ENCODE measurements at places on chromosomes 16 and 17.

- no peak for DNase-seq
Measured at GRCh38 chr16:85734311-85735017, 16.4 kb downstream of the C16orf74 start.

- DNase-seq: no peak
Measured at GRCh38 chr17:17345686-17346427, 42.7 kb downstream of the NT5M start.

GRCh38 chr17:82461827-82462524 is 3.4 kb downstream of the NARF start:
- no peak for DNase-seq

GRCh38 chr17:18993905-18994526 is 10.5 kb downstream of the FAM83G start:
- DNase-seq: no peak

GRCh38 chr17:79072544-79072943 is 2.1 kb upstream of the ENGASE start:
- no peak for DNase-seq

DNA sequence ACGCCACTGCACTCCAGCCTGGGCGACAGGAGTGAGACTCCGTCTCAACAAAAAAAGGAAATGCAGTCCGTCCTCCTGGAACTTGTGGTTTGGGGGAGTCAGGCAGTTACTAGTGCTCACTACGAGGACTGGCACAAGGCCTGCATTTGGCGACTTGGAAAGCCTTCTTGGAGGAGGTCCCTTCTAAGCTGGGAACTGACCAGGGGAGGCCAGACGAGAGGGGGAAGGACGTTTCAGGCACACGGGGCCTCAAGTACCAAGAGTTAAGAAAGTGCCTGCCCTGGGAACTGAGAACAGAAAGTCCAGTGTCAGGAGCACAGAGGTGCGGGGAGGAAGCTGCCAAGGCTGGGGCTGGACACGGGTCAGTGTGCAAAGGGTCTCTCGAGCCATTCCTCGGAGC is 89.9 kb downstream of the ABR start:
- no peak for DNase-seq

DNA sequence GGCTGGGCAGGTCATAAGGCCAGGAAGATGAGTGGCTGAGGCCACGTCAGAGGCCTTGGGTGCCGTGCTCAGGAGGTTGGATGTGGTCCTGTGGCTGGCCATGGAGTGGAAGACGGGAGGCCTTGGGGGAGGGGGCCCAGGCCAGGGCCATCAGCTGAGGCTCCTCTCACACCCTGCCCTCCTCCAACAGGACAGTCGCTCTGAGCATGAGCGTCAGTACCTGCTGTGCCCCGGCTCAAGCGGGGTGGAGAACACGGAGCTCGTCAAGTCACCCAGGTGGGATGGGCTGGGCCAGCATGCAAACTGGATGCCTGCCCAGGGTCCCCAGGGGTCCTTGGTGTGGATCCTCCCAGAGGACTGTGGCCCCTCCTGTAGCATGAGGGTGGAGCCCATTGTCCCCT is 19.2 kb downstream of the POLR3E start:
- no peak for DNase-seq

DNA sequence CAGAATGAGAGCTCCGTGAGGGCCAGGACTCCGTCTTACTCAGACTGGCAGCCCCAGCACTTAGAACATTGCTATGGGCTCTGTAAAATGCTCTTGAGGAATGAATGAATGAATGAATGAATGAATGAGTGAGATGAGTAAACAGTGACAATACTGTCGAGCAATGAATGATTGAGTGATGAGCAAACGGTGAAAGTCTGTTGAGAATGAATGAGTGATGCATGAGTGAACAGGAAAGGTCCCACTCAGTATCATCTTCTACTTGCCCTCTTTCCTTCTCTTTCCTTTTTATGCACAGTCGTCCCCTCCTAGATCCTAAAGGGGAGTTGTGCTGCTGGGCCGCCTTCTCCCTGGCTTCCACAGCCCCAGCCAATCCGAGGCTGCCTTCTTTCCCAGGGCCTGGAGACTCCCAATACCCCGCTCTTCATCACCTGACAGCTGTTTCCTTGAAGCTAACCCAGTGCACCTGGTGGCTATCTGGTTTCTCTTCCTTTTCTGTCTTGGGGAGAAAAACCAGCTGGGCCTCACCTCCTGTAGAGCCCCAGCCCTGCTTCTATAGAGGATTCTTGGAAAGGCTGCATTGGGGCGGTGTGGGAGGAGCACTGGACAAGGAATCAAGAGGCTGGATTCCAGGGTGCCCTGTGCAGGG is 32.7 kb upstream of the CACNG1 start:
- DNase-seq: no peak

GRCh38 chr17:59435238-59435637 is 103.8 kb downstream of the YPEL2 start:
- no peak for DNase-seq

DNA sequence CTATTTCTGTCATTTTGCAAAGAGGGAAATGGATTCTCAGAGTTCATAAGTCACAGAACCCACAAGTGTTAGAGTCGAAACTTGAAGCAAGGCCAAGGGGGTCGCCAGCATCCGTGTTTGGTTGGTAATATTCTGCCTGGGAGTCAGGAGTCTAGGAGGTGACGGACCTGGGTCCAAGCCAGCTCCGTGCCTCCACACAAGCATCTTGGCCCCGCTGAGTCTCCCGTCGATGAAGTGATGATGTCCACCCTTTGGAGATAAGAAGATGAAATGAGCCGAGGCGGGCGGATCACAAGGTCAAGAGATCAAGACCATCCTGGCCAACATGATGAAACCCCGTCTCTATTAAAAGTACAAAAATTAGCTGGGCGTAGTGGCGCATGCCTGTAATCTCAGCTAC is 53.2 kb upstream of the TNRC6C start:
- no peak for DNase-seq

DNA sequence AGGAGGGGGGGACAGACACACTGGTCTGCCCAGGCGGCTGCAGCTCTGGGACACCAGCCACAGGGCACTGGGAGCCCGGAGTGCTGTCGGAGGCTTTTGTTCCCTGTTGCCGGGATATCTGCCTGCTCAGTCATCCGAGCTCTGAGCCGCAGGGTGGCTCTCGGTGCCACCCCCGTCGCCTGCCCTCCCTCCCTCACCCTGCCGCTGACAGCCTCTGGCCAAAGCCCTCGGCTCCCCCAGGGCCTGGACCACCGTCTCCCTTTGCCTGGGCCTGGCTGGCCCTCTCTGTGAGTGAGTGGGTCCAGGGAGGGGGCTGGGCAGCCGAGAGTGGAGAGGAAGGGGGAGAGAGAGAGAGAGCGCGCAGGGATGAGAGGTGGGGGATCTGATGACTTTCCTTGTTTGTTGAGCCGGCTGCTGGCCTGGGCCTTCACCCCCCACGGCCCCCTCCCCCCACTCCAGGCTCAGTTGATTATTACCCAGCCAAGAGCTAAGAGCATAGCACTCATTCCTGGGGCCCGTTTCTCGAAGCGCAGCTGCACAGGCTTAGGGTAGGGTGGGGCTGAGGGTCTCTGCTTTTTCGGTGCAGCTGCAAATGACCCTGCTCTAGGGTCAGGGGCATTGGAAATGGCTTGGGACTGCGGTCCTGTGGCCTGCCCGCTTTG is 2.7 kb downstream of the FOXJ1 start:
- no peak for DNase-seq

GRCh38 chr16:12613131-12613991 is 190.3 kb downstream of the CPPED1 start:
- DNase-seq: peak; percentile 48

- DNase-seq: no peak
Measured at GRCh38 chr17:75273977-75274708, 3.1 kb upstream of the MIF4GD start.

DNA sequence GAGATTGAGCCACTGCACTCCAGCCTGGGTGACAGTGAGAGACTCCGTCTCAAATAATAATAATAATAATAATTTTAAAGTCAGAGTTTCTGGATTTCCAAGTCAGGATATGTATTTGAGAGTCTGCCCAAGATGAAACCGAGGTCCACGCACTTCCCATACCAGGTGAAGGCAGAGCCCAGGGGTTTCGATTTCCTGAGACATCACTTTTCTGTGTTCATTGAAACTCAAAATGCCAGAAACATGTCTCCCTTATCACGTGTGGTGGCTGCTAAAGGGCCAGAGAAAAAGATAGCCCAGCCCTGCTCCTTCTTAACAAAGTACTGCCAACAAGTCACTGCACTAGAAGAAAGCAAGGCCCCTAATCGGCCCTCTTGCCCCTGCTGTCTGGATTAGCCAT is 9.8 kb upstream of the RNF157 start:
- no peak for DNase-seq

DNA sequence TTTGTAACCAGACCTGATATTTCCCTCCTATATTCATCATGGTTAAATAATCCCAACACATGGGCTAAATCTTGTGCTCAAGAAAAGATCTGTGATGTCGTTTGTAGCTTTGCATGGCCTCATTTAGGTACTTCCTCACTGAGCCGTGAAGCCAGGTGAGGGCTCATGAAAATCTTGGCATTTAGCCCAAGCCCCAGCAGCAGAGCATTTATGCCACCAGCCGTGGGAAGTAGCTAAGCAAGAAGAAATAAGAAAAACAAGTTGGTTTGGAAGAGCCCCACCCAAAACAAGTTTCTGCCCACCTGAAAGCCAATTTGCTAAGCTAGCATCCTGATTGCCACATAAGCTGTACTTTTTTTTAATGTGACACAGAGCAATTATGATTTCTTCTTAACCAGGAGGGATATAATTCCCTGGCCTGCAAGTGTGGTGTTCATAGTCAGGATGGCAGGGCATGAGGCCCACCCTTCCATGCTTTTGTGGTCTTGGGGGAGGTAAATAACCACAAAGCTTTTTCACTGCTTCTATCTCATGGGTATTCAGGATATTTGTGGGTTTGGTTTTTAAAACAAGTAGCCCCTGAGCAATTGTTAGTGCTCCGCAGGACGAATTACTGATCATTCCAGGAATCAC is 10.5 kb downstream of the TMIGD1 start:
- DNase-seq: no peak

GRCh38 chr16:66529475-66529874 is 20.4 kb downstream of the TK2 start:
- no peak for DNase-seq

DNA sequence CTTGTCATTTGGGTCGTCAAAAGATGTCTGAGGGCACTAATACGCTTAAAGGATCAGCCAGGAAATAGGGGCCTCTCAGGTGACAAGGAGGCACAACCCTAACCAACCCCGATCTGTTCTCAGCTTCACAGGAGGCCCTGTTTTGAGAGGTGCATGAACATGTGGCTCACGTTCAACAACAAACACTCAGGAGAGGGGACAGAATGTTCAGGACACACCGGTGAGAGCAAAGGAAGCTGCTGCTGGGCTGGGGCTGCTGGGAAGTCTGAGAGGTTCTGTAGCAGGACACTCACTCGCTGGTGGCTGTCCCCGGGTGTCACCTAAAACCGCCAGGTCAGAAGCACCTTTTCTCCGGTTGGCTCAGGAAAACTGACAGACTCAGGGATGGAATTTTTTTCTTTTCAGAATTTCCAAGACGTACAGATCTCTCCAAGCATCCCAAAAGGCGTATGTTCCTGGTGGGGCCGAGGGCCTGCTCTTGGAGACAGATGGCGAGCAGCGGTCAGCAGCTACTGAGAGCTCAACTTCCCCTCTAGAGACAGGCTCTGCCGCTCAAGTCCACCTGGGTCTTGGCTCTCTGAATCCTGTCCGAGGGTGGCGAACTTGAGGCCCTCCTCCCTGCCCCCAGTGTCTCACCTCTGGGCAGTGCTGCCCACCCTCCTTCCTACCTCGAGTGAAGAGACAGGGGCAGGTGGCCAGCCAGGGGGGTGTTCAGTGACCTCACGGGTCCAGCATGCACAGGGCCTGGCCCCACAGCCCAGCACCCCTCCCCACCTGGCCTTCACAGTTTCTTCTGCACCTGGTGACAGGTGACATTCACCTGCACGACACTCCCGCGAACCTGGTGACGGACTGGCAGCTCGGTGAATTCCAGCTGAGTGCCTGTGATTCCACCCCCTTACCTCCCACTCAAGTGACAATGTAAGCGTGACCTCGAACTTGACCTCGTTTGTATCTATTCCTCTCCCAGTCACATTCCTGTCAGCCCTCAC is 22.9 kb downstream of the CLUH start:
- DNase-seq: no peak

- no peak for DNase-seq
Measured at GRCh38 chr16:88554711-88555264, 15.4 kb upstream of the ZC3H18 start.

DNA sequence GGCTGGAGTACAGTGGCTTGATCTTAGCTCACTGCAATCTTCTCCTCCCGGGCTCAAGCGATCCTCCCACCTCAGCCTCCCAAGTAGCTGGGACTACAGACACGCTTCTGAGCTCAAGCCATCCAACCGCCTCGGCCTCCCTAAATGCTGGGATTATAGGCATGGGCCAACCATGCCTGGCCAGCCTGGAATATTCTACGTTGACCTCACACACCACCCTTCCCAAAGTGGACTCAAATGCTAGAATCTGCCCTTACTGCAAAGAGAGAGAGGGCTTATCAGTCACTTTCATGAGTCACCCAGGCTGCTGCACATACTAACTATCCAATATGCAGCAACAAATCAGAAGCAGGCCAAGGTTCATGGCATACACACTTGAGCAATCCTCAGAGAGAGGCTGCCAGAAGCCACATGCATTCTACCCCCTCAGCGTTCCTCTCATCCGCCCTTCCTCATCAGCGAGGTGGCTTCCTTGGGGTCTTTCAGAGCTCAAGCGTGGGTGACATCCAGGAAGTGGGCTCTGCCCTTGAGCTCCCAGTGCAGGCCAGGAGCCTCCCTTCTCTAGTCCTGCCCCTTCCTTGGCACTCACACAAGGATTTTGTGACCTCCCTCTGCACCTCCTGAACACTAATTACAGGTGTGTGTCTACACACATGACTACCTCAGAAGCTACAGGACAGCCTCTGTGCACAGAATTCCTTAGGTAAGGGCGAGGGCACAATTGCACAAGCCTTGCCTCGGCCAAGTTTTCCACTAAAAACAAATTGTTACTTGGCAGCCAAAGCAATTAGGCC is 24.8 kb upstream of the SIAH1 start:
- DNase-seq: no peak

DNA sequence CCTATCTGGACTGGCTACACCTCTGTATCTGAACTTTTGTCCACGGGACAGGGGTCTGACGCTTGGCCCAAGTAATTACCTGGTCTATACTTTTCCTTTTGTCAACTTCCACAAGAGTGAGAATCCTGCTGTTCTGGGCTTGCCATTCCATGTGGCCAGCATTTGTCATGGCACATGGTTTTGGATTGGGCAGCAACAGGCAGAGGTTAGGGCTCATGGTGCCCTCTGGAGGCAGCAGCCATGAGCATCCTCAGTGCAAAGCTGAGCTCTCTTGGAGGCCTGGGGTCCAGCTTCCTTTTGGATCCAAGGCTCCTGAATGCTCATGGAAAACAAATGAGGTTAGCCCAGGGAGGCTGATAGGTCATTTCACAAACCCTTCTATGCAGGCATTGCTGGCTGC is 7.5 kb upstream of the EDC4 start:
- no peak for DNase-seq

Measured in NT2/D1 (cell line).